ENCODE measurements at places on chromosomes 5 and 9. TPM values are rescaled to one million over a fixed set of nuclear protein-coding genes. Genes with fewer than 3 reads are reported as not detected.

The ANKRD55 gene
- polyA plus RNA-seq, result 1.7 TPM

DNA sequence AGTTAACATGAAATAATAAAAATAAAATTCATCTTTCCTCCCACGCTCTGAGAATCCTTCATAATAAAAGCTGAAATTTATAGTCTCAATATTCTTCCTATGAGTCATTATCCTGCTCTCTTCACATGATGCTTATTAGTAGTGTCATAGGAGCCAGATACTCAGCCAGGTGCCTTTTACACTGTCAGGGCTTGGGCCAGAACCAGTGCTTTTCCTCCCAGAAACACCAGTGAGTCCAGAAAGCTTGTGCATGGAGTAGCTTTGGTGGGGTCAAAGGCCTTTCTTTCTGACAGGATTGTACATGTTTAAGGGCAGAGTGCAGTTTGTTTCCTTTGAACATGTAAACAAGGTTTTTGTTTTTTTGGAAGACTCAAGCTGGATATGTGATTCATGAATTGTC is 6.8 kb downstream of the LSM11 start:
- no peak for DNase-seq

DNA sequence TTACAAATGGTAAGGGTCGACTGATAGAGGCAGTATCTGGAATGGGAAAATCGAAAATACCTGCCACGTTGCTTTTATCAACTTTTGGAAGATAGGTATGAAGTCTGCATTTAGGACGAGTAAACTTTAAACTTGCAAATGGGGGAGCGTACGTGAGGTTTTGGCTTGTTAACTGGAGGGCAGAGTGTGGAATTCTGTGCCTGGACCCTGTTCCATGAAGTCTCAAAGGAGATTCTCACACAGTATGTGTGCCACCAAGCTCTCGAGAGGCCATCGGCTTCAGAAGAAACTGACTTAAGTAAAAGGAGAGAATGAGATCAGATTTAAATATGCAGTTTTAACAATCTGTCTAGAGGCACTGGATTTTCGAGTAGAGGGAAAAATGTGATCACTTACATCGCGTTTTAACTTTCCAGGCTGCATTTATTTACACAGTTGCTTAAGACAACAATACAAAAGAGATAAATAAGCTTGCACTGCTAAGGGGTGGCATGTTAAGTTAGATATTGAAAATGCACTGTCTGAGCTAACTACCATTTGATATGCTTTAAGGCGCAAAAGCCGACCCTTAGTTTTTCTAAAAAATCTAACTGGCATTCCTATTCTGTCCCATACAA is 401.6 kb downstream of the EBF1 start:
- no peak for DNase-seq

The MARCHF6 gene
- polyA plus RNA-seq, result 60.1 TPM

The GLRA1 gene
- not detected for polyA plus RNA-seq

DNA sequence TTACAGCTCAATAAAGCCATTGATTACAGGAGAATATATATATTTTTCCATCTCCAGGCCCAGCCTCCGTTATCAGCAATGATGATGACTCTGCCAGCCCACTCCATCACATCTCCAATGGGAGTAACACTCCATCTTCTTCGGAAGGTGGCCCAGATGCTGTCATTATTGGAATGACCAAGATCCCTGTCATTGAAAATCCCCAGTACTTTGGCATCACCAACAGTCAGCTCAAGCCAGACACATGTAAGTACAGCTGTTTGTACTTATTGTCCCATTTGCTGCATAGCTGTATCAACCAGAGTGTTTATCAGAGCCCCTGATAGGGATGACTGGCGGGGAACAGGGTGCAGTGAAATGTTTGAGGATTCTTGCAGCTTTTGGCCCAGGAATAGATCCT is 197.7 kb downstream of the NTRK2 start:
- DNase-seq, result no peak

The ISCA1 gene
- polyA plus RNA-seq, result 27.4 TPM

The NKD2 gene
- 0.57 TPM for polyA plus RNA-seq

The PCDHGA3 gene
- polyA plus RNA-seq, result 0.25 TPM

- DNase-seq, result no peak
Measured at GRCh38 chr9:129629251-129629820, 3.4 kb downstream of the NTMT1 start.

The DNAJB5 gene
- 2.3 TPM for polyA plus RNA-seq

DNA sequence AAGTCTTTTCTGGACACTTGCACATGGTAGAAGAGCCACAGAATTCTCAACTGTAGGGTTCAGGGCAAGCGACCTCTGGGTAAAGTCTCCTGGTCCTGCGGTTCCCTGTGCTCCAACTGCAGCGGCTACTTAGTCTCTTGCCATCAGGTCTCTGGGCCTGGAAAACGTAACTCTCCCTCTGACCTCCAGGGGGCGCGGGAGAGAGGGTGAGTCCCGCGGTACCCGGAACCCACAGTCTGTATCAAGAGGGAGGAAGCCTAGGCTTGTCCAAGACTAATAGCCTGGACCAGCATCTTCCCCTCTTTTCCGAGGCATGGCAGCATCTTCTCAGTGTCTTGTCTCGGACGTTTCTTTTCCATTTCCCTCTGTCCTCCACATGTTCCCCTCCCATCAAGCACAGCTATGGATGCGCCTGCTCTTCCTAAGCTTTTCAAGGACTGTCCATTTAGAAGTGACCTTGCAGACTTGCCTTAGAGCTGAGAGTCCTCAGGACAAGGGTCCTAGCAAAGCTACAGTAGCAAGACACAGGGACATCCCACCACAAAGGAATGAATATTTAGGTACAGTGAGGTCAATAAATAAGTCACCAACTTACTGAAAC is 59.3 kb downstream of the FSTL4 start:
- peak; percentile 46 for DNase-seq

DNA sequence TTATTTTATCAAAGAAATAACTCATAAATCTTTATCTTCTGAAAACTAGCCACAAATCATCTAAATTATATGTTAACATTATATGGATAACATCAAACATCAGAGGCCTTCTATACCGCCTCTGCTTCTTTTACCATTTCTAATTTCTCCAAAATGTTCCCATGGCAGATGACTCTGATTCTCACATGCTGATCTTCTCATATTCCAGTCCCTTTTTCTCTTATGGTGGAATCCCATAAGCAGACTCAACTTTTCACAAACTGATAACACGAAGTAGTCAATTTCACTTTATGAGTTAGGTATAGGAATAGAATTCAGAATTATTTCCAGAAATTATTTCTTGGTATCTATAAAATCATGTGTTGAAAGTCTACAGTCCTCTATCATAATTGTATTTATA is 212.3 kb downstream of the ENC1 start:
- no peak for DNase-seq

DNA sequence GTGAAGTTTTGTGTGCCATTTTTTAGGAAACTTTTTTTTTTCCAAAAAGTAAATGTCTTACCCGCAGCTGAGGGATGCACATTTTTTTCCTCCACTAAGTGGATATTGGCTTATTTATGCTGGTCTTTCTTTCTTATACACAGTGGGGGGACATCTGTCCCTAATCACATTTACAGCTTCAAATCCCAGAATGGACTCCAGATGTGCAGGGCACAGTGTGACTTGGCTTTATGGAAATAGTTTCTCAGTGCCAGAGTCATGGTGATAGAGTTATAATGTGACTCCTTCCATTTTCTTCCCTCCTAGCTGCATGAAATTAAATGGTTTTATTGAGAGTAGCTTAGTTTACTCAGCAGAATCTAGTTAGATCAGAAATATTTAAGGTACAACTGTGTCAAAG is 66.5 kb downstream of the SV2C start:
- DNase-seq, result no peak

DNA sequence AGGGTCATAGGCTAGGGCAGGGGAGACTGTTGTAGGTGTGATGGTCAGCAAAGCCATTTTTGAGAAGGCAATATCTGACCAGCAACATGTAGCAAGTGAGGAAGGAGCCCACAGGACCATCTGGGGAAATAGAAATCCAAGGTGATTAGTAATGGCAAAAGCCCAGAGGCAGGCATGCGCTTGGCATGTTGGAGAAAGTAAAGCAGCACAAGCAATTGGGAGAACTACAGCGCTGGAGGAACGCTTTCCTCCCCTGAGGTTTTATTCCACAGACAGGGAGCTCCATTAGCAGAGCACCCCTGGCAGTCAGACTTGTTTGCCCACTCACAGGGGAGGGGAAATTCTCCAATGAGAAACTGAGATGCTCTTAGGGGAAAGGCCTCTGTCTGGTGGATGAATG is 54.8 kb upstream of the FOXB2 start:
- no peak for DNase-seq

DNA sequence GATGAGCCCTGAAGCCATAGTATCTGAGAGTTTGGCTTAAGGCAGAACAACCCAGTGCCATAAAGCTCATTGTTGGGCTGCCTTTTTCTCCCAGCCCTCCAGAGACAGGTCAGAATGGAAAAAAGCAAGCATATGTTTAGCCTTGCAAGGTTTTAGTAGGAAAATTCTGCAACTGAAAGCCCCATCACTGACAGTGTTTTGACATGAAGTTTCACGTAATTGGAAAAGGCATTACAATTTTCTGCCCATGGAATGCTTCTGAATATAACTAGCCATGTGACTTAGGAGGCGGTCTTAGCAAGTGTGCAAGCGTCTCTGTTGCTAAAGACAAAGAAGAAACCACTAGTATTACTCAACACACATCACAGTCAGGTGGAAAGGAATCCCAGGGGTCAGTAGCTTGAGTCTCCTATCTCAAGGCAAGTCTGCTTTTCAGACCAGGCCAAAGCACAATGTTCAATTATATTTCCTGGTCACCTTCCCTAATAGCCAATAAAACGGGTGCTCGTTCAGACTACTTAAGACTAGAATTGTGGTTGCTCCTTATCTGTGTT is 117.6 kb downstream of the CARTPT start:
- DNase-seq, result no peak

DNA sequence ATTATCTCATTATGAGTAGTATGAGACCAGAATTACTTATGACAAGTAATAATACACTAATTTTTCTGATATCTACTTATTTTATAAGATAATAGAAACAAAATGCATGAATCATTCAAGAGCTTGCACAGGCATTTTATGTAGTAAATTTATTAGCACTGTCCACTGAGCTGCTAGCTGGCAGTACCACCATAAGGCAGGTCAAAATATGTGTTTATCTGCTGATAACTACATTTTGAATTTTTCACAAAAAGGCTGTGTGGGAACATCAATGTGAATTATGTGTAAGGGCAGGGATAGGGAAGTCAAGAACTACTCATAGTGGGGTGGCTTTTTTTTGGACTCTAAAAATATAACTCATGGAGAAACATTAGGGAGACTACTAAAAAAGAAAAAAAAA is 249.6 kb downstream of the PAPPA start:
- DNase-seq, result no peak

Data from liver (tissue), 10 donors.